ENCODE measurements at places on chromosomes 12 and 14. TPM values are rescaled to one million over a fixed set of nuclear protein-coding genes. Genes with fewer than 3 reads are reported as not detected.
A peak's percentile ranks its signal among the peaks of the same experiment; 100 is the strongest.

- DNase-seq, result peak; percentile 76
Measured at GRCh38 chr12:14239935-14240872, 125.3 kb upstream of the ATF7IP start.

GRCh38 chr12:80766897-80767296, 50.2 kb downstream of the MYF5 start:
- no peak for DNase-seq

GRCh38 chr14:70771781-70772212, 37.5 kb downstream of the MAP3K9 start:
- DNase-seq, result peak; percentile 15

DNA sequence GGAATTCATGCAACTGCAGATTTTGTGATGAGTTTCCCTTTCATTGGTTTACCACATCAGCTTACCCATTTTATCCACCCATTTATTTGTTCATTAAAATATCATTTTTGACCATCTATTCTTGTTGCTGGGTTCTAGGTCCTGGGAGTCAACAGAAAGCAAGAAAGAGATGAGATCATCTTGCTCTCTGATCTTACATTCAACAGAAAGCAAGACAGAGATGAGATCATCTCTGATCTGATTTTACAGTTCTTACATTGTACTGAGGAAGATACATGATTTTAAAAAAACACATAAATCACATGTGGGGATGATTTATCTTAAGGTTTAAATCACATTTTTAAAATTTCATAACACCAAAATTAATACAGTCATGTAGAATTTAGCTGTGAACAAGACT, 2.3 kb downstream of the TAS2R46 start:
- DNase-seq, result peak; percentile 3

GRCh38 chr12:74977832-74978481, 231.7 kb downstream of the KCNC2 start:
- no peak for DNase-seq

GRCh38 chr12:89040146-89040964, 311.9 kb downstream of the DUSP6 start:
- peak; percentile 38 for DNase-seq

DNA sequence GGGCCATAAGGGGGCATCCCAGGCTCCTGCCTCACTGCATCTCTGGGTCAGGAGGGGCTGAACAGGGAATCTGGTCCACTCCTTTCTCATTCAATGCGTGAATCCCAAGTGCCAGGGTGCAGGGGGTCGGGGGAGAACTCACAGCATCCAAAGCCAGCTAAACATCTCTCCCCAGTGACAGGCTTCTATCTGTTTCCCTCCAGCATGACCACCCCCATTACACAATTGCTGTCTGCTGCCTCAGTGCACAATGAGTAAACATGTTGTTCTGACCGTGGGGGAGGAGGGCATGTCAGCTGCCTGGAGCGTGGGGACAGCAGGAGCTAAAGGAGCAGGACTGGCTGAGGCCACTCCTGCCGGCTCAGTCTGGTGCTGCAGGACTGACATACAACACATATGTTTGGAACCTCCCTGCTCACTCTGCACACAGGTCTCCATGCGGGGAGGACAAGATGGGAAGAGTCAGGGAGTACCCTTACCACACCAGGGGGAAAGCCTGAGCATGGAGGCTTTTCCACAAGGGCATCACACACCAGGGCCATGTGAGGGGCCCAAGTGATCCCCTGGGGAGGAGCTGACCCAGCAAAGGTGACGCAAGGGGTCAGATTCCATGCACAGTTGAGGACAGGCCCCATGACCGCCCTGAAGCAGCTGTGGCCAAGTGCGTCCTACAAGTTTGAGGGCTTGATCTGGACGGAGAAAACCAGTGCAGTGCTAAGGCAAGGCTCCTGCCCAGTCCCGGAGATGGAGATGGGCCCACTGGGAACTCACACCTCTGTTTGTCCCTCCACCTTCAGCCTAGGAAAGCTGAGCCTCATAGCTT, 1.4 kb downstream of the TNS2 start:
- peak; percentile 78 for DNase-seq

DNA sequence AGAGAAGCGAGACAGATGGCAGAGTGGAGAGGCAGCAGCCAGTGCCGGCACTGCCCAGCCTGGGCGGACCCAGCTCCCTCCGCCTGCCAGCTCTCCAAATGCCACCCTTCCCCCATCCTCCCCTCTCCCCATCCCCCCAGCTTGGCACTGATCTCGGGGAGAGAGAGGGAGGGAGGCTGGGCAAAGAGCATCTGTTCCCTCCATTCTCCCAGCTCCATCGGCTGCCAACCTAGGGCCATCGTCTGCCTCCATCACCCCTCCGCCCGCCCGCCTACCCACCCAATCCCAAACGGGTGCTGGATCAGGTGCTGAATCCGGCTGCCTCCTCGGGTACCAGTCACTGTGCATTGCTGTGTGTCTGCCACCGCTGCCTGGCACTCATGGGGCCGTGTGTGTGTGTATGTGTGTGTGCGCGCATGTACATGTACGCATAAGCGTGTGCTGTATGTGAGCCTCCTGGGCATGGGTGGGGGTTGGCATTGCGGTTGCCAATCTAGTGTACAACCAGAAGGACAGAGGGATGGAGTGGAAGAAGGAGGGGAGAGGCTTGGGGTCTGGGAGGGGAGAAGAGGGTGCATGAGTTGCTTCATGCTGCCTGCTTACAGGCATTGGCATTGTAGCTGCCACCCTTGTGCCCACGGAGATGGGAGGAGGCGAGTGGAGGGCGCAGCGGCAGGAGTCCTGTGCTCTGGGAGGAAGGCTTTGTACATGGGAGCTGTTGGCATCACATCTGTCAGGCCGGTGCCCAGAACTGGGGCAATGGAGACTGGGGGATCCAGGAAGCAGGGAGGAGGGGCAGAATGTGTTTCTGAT, 38.4 kb downstream of the ZFHX2 start:
- no peak for DNase-seq

- no peak for DNase-seq
Measured at GRCh38 chr12:43482311-43483085, 69.5 kb downstream of the ADAMTS20 start.

GRCh38 chr12:49093792-49094159, 825 bp downstream of the DHH start:
- DNase-seq, result no peak

DNA sequence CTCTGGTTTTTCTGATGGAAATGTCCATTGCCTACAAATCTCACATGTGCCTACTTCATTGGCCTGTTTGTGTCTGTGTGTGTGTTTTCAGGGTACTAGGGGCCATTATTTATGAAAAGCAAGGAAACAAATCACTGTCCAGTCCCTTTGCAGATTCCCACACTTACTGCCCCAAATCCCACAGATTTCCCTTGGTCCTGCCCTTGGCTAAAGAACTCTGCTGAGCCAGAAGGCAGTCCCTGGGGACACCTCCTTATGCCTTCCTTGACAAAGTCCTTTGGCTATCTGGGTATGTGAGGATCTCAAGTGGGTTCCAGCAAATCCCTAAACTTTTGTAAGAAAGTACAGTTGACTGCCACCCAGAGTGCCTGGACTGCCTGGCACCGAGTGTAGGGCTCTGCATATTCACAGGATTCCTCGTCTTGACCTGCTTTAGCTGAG, 388.1 kb downstream of the BCAT1 start:
- DNase-seq, result peak; percentile 36

DNA sequence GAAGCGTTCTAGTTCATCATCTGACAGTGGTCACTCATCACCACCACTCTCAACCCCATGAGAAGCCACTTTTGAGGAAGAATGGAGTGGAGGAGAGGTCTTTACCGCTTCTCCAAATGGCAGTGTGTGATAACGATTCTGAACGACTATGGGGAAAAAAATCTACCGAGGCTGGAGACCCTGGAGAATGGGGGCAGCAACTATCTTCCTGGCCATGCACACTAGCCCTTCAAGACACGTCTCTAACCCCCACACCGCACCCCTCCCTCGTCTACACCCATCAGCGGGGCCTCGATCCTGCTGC, 365 bp downstream of the ING4 start:
- DNase-seq, result no peak

The ZNF84 gene
- total RNA-seq, result 12.1 TPM

The TM9SF1 gene
- 141 TPM for total RNA-seq

The SPTB gene
- total RNA-seq, result 0.86 TPM

The ATG14 gene
- 5.6 TPM for total RNA-seq

The DPF3 gene
- total RNA-seq, result 5.4 TPM

All from M059J (cell line).